Choroid plexus epithelial cell (primary cell): ENCODE measurements at places on chromosomes 5 and 9.

DNA sequence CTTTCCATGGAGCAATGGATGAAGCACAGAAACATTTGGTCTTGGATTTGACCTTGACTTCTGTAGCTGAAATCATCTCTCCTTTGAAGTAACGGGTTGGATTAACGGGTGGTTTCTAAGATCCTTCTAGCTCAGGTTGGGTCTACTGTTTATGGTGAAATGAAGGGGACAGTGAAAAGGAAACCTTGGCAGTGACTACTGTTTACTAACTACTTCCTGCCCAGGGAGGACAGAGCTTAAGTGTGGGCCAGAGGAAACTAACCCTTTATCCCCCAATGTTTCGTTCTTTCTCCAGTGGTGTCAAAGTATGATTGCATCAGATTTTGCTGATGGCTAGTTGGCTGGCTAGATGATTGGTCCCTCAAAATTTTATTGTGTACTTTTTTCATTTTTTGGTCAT is 22.2 kb downstream of the SKP2 start:
- DNase-seq = no peak

DNA sequence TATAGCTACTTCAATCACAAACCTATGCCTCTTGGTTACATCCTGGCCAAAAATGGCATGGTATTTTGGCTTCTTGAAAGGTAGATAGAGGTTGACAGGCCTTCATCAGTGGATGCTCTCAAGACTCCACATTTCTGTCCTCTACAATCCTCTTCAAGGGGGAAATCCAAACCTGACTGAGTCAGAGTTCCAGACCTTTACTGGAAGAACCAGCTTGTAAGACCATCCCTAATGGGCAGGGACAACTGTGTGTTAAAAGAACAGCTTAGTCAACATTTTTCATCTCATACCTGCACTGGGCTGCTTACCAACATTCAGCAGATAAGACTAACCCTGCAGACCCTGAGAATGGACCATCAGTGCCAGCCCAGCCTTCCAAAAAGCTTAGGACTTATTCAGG is 155.7 kb downstream of the CDK5RAP2 start:
- no peak for DNase-seq

DNA sequence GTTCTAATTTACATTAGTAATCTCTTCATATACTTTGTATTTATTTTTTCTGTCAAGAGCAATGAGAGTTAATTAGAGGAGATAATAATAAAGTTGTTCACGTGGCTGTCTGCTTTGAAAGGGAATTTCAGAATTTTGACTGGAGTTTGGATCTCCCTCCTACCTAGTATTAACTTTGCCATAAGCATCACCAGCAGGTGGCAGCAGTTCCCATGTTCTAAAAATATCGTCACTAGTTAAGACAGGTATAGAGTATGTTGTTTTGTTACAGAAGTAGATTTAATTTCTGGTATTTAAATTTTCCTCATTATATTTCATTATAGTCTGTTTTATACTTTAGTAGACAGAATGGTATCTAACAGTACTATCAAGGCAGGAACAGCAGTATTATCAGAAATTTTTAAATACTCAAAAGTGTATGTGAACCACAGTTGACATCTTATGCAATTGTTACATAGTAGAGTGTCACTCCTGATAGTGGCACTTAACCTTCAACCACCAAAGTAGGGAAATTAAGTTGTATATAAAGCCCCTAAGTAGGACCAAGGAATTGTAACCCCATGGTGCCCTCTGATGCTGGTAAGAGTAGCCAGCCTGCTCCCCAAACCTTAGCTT is 20.4 kb downstream of the GNPDA1 start:
- DNase-seq = peak; percentile 78

DNA sequence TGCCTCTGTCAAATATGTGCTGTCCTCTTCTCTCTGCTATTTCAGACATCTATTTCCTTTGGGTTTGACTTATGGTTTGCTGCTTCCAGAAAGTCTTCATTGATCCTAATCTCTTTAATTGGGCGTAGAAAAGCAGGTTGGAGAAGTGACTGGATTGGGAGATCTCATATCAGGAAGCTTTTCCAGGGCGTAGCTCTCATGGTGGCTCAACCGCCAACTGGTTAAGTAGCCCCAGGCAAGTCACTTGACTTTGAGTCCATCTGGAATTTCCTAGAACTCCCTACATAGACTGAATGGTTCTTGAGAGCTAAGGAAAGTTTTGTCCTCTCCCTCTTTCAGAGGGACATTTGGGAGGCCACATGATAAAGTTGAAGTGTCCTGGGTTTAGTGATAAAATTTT is 192.3 kb upstream of the GLRA1 start:
- no peak for DNase-seq

DNA sequence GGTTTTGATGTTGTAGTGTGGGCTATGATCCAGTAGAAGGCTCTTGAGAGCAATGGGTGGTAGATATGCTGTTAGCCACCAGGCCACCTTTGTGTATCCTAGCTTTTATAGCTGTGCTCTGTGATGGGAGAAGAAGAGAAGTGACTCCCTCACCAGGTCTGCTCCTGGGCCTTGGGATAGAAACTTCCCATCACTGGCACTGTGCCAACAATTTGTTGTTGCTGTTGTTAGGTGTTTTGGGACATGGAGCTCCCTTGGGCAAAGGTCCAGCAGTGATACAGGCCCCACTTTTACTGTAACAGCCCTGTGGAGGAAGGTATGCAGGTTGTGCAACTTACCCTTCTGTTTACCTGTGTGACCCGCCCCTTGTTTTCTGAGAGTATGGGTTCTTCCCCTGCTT is 570.9 kb upstream of the GRIN3A start:
- no peak for DNase-seq

- DNase-seq = peak; percentile 85
Measured at GRCh38 chr5:34998058-34998789, 49.5 kb downstream of the AGXT2 start.

DNA sequence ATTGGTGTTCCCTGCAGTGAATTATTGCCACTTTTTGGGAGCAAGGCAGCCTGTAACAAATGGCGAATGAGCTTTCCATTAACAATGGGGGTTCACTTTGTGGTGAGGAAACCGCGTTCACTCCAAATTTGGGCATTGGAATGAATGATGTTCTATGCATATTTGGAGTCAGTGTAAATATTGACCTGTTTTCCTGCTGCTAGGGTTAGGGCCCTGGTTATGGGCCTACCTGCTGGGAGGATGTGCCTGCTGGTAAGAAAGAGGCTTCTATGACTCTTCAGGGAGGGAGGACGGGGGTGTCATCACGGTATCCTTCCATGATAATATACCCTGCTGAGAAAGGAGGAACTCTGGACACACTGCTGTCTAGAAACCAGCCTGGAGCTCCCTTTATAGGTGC is 29.0 kb downstream of the C9orf50 start:
- peak; percentile 56 for DNase-seq

DNA sequence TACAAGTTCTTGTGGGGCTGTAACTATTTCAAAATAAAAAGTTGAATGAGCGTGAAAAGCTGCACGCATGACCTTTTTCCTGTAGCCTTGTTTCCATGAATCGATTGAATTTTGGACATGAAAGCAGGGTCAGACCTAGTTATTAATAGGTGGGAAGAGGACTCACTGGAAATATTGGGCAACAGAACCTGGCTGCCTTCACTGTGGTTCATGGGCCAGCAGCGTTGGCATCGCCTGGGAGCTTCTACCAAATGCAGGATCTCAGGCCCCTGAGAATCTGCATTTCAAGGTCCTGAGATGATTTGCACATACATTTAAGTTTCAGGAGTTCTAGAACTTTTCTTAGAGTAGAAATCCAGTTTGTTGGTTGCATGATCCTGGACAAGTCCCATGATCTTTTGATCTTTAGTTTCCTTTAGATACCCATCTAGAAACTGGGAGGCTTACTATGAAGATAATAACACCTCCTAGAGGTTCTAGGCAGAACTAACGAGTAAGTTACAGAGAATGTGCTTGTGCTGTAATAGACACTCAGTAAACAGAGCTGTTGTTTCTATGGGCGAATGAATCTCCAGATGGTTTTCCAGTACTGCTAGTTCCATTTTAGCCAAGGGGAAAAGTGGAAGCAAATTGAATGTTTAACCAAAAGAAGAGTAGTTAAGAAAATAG is 12.4 kb downstream of the ANKRD33B start:
- DNase-seq = no peak

DNA sequence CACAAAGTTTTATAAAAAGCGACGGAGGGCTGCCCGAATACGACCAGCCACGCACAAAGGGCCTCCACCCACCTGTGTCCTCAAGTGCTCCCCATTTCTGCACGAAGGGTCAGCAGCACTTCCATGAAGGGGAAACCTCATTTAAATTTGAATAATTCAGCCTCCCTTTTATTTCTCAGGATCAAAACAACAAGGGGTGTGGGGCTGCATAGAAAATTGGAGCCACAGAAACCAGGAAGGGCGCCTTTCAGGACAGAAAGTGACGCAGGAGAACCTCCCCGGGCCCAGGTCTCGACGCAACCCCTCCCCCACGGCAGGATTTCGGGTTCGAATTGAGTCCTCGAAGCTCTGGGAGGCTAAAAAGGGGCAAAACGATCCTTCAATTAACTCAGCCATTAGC is 2.1 kb downstream of the NRARP start:
- DNase-seq = no peak

GRCh38 chr9:89544279-89544661 is 46.4 kb upstream of the SEMA4D start:
- DNase-seq = no peak

DNA sequence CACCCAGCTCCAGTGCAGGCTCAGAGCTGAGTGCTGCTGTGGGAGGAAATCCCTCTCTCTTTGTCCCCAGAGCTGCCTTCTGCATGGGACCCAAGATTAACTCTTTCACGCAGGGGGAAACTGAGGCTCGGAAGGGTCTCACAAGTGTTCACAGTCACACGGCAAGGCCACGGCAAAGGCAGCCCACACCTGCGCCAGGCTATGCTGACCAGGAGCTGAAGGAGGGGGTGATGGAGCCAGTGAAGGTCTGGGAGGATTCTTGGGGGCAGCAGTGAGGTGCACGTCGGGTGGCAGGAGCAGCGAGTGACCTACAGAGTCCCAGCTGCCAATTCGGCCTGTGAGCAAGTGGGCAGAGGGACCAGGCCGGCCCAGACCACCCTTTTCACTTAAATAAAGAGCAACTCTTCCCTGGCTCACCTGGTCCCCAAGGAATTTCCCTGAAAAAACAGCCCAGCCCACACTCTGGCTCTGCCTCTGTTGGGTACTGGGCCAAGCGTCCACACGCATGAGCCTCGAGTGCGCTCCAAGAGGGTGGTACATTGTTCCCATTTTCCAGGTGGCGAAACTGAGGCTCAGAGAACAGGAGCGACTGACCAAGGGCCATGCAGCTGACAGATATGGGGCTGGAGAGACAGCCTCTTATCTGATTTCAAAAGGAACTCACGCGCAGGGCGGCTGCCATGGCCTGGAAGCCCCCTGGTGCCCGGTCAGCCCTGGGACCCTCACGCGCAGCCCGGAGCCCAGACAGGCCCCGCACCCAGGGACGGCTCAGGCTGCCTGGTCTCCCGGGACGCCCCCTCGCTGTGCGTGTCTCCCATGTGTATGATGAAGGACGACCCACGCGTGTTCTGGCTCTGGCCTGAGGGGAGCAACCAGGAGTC is 28.2 kb downstream of the SARDH start:
- no peak for DNase-seq

GRCh38 chr5:112372543-112372942 is 46.5 kb downstream of the EPB41L4A start:
- peak; percentile 5 for DNase-seq

GRCh38 chr5:103919506-103919905 is 356.9 kb upstream of the NUDT12 start:
- no peak for DNase-seq

GRCh38 chr5:146766013-146766412 is 112.5 kb downstream of the PPP2R2B start:
- no peak for DNase-seq
